Urothelium cell line (cell line): ENCODE measurements at places on chromosomes 3 and 15.

- DNase-seq: no peak
Measured at GRCh38 chr3:196662033-196662432, 22.5 kb downstream of the NRROS start.

DNA sequence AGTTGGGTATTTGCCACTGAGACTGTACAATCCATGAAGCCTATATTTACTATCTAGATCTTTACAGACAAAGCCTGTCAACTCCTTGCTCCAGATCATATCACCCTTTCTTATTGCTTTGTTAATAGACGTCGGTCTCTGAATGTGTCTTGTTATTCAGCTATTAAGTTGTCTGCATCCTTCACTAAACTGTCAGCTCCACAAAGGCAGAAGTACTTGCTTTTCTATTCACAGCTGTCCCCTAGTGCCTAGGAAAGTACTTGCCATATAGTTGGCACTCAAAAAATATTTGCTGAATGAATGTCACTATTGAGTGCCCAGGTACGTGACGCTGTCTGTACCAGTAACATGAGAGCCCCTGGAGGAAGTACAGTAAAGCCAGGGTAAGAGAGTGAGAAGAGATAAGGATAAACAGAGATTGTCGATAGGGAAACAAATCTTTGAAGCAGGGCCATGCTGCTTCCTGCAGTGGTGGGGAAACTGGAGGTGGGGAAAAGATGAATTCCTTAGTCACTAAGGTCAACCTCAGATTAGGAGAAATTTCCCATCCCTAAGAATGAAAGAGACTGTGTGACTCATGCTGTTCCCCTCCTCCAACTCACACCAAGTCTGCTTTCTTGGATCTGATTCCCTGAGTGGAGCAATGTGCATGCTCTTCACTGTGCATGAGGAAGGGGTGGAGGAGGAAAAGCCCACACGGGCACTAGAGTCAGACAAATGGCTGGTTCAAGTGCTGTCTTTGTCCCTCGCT, 36.3 kb downstream of the PRICKLE2 start:
- DNase-seq: peak; percentile 81

- DNase-seq: no peak
Measured at GRCh38 chr3:150538324-150539208, 7.7 kb downstream of the SERP1 start.

- DNase-seq: no peak
Measured at GRCh38 chr3:23659840-23660430, 145.8 kb upstream of the UBE2E1 start.

- DNase-seq: peak; percentile 35
Measured at GRCh38 chr3:31968369-31968926, 12.6 kb downstream of the OSBPL10 start.

DNA sequence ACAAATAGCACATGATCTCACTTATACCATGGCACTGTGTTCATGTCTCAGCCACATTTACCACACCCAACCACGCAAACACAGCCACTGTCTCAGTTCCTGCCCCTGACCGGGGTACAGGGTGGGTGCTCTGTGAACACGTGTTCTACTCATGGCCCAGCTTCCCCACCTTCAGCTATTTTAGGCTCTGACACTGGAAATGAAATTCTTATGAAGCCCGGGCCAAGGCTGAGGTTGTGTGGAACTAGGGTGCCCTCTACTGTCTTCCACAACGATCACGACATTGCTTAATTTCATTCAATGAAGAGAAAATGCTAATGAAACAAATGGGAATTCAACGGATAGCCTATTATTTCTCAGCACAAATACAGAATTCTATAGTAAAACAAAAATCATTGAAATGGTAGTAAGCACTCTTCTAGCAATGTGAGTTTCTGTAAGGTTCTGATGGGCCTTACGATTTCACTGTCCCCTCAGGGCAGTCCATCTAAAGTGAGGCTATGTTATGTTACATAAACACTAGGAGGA, 2.1 kb upstream of the GABRA5 start:
- DNase-seq: peak; percentile 65

DNA sequence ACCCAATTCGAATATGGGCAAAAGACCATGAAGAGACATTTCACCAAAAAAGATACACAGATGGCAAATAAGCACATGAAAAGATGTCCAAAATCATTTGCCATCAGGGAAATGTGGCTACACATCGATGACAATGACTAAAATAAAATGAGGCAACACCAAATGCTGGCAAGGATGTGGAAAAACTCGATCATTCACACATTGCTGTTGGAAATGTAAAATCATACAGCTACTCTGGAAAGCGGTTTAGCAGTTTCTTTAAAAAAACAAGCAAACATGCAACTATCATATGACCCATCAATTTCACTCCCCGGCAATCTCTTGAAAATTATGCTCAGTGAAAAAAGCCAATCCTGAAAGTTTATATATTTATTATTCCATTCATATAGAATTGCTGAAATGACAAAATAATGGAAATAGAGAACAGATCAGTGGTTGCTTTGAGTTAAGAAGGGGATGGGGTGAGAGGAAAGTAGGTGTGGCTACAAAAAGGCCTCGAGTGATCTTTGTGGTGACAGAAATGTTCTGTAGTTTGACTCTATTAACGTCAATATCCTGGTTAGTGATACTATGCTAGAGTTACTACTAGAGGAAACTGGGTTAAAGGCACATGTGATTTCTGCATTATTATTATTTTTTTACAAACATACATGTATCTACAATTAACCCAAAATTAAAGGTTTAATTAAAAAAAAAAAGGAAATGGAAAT, 45.0 kb downstream of the DLG1 start:
- no peak for DNase-seq

DNA sequence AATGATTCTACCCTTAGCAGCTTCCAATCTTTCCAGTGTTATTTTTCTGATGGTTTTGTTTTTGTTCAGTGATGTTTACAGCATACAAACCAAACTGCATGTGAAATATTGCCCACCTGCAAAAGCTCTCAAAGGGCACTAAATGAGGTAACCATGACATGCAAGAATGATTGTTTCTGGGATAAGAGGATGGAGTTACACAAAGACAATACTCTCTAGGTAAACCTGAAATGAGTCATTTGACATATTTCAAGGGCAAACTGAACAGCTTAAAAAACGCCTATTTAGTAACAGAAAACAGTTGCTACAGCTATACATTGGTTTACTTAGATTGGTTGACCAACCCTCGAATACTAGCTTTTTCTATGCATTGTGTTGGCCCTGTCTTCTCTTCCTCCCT, 481.7 kb downstream of the ZPLD1 start:
- DNase-seq: no peak

- no peak for DNase-seq
Measured at GRCh38 chr3:128588147-128588546, 62.5 kb downstream of the RPN1 start.

- DNase-seq: no peak
Measured at GRCh38 chr3:16720367-16720940, 115.2 kb upstream of the DAZL start.

GRCh38 chr15:82663186-82663600, 16.0 kb upstream of the CPEB1 start:
- peak; percentile 75 for DNase-seq

GRCh38 chr3:182913889-182914288, 66.4 kb downstream of the DCUN1D1 start:
- no peak for DNase-seq

- DNase-seq: no peak
Measured at GRCh38 chr3:172270557-172271166, 177.6 kb downstream of the GHSR start.

GRCh38 chr15:100438570-100438969, 90.2 kb downstream of the CERS3 start:
- DNase-seq: no peak

DNA sequence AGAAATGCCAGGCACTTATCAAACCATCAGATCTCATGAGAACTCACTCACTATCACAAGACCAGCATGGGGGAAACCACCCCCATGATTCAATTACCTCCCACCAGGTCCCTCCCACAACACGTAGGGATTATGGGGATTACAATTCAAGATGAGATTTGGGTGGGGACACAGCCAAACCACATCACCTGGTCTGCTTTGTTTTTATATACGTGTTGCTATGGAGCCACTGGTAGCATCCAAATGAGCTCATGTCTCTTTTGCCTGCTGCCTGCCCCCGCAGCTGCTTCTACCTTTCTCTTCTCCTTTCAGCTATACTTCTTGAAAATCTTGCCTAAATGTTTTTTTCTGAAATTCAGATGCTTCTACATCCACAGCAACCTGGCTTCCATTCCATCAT, 26.8 kb upstream of the PCOLCE2 start:
- DNase-seq: no peak

DNA sequence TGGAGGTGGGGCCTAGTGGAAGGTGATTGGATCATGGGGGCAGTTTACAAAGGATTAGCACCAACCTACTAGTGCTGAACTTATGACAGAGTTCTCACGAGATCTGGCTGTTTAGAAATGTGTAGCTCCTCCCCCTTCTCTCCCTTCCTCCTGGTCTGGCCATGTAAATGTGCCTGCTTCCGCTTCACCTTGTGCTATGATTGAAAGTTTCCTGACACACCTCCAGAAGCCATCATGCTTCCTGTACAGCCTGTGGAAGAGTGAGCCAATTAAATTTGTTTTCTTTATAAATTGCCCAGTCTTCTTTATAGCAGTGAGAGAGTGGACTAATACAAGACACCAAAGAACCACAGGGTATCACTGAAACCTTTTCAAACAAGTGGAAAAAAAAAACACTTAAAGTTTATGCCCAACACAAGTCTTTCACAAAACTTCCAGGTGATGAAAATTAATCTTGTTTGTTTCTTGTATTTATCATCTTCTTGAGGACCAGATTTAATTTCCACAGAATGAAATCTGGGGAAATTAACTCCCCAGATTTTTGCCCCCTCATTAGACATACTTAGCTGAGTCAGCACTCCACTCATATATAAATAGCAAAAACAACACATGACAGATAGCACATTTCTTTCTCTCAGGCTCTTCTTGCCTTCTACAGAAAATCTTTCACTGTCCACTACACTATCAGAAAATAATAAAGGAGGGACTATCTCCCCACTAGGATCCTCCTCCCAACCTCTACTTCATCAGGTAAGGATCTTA, 847.2 kb downstream of the TUSC7 start:
- DNase-seq: no peak

DNA sequence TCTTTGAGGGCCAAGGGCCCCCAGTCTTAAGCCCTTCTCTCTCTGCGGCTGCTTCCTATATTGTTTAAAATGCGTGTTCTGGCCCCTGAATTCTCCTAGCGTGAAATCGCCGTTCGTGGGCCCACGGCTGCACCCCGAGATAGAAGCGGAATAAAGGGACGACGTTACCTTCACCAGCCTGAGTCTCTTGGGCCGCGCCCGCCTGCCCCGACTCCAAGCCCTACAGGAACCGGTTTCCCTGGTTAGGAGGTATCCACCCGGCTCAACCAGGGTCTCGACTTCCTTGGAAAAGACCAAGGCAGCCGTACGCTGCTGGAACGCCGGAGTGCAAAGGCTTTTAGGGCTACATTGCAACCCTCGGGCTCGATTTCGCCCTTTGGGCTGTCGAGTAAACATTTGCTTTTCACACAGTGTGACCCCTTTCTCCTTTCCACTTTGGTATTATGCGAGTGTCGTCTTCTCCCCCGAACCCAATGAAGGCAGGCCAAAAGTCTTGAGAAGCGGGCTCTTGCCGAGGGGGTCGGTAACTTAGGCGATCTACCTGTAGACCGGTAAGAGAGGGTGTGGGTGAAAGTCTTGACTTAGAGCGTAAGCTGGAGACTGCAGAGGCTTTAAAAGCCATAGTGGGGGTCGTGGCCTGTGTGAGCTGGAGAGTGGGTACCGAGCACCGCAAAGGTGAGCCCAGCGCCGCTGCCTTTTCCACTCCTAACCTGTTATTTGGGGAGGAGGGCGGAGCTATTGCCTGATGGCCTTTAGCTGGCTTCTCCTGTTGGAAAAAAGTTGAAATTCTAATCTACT, 2.0 kb downstream of the TRIM71 start:
- DNase-seq: no peak

DNA sequence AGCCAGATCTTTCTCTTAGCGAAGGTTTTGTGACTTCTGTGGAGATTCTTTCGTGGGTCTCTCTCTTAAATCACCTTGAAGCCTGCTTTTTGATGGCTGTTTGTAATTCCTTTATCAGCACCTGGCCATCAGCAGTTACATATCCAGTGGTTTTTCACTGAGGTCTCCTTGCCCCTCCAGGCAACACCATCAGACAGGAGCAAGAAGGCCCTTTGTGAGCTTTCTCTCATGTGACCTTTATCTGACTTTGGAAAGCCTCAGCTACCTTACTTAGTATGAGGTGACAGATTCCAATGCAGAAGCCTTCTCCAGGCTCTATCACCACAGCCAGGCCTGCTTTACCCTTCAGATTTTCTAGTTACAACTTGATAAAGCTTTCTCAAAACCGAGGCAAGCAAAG, 30.0 kb upstream of the P3H2 start:
- DNase-seq: no peak

DNA sequence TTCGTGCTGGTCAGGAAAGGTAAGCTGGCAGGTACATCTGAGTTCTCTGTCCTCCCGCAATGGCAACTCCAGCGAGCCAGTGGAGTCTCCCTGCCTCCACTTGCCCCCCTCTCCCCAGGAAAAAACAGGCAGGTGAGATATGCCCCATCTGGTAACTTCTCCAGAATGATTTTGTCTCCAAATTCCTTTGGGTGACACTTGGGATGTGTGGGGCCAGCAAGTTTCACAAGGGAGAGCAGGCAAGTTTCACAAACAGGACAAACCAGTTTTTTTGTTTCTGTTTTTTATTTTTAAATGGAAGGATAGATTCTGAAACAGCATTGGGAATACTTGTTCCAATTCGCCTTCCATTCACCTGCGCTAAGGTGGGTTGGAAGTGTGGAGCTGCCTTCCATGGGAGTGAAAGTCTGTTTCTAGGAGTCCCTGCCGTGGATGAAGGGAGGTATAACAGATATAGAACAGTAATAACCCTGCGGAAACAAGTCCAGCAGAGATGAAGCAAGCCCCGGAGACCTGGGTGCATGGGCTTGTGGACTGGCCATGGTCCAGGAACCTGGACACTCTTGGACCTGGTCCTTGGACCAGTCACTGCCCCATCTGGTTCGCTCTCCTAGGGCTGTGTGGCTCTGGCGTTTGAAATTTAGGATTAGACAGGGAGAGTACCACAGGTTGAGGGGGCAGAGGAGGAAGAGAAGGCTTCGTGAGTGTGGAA, 22.9 kb upstream of the KIF23 start:
- no peak for DNase-seq

DNA sequence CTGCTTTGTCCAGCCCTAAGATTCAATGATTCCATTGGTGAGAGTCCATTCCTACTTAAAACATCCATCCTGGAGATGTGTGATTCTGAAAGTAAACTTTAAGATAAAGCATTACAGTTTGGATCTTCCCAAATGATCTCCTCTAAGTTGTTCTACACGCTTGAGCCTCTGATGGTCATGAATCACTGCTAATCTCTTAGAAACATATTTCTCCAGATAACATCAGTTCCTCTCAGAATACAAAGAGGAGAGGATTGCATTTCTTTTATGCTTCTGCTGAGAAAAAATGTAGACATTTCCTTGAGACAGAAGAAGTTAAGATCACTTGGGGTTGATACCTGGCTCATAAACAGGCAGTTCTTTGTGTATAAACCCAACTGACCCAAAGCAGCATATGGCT, 281.2 kb upstream of the DPH6 start:
- no peak for DNase-seq

GRCh38 chr15:28992336-28992864, 106.6 kb downstream of the APBA2 start:
- DNase-seq: no peak
